NCI-H1105 (cell line): ENCODE measurements at places on chromosomes 11 and 22.

GRCh38 chr11:66277471-66278362 lies at the start of gene CNIH2:
Gene CNIH2 (plus strand): TSS chr11:66278175. CDS start chr11:66278457, 282 bp downstream.
- DNase-seq, result peak; percentile 28

DNA sequence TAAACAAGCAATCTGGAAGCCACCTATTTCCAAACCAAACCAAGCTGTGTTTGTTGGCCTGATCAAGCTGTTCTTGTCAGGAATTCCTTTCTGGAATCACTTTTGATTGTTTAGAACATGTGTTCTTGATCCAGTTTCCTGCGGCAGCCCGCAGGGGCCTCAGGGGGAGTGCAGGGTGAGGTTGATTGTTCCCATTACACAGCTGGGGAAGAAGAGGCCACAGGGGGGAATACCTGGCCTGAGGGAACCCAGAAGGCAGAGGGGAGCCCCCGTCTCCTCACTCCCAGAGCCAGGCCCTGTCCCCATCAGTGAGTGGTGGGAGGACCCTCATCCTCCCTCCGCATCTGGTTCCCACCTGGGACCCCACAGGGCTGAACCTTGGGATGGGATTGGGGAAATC lies 4.2 kb downstream of the MRGPRD start:
- DNase-seq, result no peak

DNA sequence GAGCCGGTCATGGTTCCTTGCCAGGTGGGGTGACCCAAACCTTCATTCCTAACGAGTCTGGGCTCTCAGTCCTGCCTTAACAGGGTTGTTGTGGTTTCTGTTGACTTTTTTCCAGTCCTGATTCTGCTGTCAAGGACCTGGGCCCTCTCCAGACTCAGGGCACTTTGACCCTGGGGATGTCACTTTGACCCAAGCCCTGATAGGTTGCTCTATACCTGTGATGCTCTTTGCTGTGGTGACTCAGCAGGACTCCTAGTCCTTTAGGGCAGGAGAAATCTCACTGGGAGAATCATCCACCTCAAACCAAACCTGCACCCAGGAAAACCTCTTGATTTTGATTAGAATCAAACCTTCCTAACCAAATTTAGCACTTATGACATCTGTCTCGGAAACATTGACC lies 20.5 kb upstream of the MPPED1 start:
- DNase-seq, result no peak

DNA sequence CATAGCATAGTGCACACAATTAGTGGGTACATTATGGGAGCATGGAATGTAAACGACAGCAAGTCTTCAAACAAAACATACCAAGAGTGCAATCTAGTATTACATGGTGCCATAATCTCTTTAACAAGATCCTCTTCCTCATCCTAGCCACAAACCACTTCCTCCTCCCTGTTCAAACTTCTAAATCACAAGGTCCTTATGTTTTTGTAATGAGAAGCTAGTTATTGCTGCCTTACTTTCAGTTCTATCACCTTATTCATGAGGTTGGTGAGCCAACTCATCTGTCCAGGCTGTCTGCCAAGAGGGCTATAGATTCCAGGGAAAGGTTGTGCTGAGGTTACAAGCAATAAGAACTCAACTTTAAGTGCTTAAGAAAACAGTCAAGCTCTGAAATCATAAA lies 195.4 kb upstream of the ARHGAP20 start:
- DNase-seq, result no peak

- no peak for DNase-seq
Measured at GRCh38 chr11:78319453-78319955, 98.1 kb downstream of the GAB2 start.

DNA sequence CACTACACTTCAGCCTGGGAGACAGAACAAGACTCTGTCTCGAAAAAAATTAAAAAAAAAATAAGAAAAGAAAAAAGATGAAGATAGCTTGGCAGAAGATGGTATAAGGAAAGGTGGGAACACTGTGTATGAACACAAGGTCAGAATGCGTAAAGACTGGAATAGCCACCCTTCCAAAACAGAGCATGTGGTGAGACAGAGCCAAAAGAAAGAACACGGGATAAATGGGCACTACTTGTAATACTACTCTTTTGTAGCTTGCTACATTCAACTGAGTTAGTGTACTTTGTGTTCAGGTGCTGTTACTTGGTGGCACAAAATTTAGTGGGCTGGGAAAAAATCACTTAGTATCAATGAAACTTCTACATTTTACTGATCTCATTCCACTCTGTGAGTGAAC lies 628.6 kb upstream of the KIRREL3 start:
- no peak for DNase-seq

DNA sequence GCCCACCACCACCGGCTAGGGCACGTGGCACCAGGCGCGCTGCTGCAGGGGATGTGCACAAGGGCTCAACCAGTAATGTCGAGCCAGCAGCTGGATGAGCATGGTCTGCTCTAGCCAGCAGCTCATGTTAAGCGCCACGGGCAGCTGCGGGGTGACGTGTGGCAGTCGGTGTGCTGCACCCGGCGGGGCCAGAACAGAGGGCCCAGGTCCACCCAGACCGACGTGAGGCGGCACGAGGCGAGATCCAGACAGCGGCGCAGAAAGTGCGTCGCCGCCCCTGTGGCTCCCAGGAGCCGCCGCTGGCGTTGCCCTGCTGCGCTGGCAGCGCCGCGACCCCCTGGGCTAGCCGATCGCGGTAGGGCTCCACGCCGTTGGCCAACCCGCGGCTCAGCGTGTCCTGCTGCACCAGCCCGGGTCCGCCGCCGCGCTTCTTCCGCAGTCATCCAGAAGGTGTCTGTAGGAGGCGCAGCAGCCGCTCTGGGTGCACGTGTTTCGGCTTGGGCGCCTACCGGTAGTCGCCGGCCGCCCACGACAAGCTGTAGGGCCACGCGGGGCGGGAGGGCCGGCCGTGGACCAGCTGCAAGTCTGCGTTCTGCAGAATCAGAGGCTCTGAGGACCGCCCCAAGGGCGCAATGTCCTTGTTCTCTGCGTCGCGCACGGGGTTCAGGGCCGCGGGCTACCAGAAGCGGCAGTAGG lies 4.6 kb upstream of the GALR3 start:
- DNase-seq, result peak; percentile 38

GRCh38 chr11:107482234-107482633 lies 24.6 kb upstream of the CWF19L2 start:
- no peak for DNase-seq

DNA sequence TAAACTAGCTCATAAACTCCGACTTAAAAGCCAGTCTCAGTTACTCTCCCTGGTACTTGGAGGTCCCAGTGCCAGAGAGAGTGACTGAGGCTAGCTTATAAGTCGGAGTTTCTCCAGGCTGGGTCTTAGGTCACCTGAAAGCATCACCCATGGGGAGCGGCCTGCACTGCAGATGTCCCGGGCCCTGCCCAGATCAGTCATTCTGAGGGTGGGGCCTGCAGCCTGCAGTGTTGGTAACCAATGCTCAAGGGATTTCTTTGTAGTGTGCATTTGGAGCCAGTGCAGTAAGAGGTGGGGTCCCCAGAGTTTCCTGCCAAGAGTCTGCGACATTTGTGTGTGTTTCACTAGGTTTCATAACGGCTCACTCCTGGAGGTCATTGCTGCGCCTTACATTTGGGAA lies 14.8 kb downstream of the TAB1 start:
- DNase-seq, result no peak

DNA sequence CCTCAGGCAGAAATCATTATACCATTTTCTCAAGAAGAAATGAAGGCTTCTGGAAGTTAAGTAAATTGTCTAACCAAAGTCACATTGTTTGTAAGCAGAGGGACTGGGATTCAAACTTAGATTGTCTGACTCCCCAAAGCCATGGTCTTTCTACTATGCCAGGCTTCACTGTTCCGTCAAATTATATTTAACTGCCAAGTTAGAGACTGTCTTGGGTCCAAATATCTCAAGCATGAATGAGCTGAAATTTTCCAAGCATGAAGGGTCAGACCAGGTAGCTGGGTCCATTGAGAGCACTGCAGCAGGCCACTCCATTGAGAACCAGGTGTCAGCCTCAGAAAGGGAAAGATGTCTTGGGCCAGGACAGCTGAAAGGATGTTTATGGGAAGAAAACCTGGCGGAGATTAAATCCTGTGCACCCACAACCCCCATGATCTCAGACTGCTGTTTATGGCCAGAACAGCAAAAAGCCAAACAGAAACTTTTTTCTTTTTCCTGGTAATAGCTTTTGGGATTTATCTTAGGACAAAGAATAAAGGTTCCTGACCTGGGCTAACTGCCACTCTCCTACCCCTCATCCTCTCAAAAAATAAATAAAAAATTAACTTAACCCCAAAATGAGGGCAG lies 612.3 kb downstream of the INSC start:
- DNase-seq, result no peak

- DNase-seq, result no peak
Measured at GRCh38 chr22:42907404-42908373, 50.6 kb upstream of the ARFGAP3 start.

- DNase-seq, result no peak
Measured at GRCh38 chr11:119237515-119237914, 31.4 kb downstream of the CBL start.

GRCh38 chr22:27877501-27877900 lies 41.6 kb downstream of the PITPNB start:
- DNase-seq, result no peak

DNA sequence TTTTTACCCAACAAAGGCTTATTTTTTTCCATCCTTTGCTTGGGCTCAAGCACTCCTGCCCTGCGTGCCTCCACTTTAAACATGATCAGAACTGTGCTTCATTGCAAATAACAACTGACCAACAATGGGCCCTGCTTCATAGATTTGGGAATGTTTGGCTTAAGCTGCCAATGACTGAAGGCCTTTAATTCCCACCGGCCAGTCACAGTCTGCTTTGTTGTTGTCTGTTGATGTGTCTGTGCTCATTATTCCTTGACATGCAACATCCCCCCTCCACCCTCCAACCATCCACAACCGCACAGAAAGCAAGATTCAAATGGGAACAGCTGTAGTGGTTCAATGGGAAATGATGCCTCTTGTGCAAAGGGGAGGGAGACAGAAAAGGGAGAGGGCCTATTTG lies 23.0 kb downstream of the PAX6 start:
- no peak for DNase-seq

- peak; percentile 96 for DNase-seq
Measured at GRCh38 chr11:2211113-2211971, 39.7 kb upstream of the TH start.

DNA sequence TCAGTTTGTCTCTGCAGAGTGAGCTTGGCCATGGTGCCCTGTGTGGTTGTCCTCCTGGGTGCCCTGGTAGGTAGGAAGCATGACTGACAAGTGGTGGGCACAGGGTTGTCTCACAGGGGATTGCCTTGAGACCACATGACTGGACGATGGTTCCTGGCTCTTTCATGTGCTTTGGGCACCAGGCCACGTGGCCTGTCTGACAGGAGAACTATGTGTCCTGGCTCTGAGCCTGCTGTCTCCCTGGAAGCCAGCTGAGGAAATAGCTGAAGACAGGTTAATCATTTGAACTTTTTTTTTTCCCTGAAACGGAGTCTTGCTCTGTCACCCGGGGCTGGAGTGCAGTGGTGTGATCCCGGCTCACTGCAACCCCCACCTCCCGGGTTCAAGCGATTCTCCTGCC lies 93.2 kb downstream of the LDLRAD3 start:
- DNase-seq, result no peak

- DNase-seq, result no peak
Measured at GRCh38 chr11:61715867-61716266, 35.7 kb downstream of the DAGLA start.

GRCh38 chr11:73944085-73944484 lies 6.7 kb upstream of the DNAJB13 start:
- no peak for DNase-seq

DNA sequence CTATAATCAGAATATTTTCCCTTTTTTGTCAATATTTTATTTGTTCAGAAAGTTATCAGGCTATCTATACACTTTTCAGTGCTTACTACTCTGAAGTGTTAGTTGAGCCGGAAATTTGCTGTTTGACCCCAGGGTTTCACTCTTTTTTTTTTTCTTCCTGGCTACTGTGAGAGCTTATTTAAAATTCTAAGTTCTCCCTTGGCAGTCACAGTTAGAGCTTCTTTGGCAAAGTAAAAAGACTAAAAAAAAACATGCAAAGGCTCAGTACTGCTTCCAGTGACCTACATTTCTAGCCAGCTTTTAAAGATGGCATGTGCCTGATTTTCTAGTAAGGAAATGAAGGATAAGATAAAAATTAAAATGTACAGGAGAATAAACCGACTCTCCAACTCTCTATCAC lies 48.4 kb downstream of the ELP4 start:
- DNase-seq, result no peak

- DNase-seq, result no peak
Measured at GRCh38 chr11:112932593-112932992, 28.6 kb upstream of the NCAM1 start.

- no peak for DNase-seq
Measured at GRCh38 chr11:108966206-108966605, 301.3 kb downstream of the DDX10 start.
